ENCODE measurements at places on chromosomes 1 and 21. TPM values are rescaled to one million over a fixed set of nuclear protein-coding genes. Genes with fewer than 3 reads are reported as not detected.

DNA sequence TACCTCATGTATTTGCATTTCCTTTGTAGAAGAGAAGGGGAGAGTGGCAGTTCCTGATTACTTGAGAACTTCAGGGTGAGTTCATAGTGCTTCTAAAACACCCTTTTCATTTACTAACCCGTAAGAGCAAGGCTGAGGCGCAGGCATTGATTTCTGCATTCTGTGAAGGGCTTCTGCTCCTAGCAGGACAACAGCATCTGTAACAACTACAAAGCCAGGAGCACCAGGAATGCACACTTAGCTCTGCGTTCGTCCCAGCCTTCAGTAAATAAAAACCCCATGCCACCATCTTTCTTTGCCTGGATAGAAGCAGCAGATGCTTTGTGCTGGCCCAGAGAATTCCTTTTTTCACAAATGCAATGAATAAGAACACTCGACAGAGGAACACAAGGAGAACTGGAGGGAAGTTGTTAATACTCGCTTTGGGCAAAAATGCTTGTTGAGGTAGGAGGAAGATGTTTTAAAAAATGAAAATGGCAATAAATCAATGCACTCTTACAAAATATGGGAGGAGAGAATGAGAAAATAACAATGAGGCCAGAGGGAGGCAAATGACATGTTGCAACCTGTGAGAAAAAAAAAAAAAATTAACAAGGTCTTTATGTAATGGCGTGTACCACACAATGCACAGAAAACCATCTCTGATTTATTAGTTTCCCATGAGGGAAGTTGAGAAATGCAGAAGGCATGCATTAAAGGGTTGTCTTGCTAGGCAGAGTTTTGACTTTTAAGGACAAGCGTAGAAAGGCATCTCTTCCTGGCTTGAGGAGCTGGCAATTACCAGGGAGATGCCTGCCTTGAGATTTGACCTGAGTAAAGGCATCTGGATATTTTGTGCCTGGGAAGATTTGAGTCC lies 418.8 kb downstream of the DISC1 start:
- no peak for DNase-seq

RGS16 gene
- 0.13 TPM for polyA plus RNA-seq

CATSPERE gene
- polyA plus RNA-seq: 0.33 TPM

- DNase-seq: no peak
Measured at GRCh38 chr1:173117761-173118160, 67.0 kb upstream of the TNFSF18 start.

- no peak for DNase-seq
Measured at GRCh38 chr1:40857737-40858136, 4.4 kb downstream of the CITED4 start.

Measured in A549 (cell line).